Trophoblast cell (in vitro differentiated cells and primary cell): ENCODE measurements at places on chromosomes 3 and 15.
A peak's percentile ranks its signal among the peaks of the same experiment; 100 is the strongest.

DNA sequence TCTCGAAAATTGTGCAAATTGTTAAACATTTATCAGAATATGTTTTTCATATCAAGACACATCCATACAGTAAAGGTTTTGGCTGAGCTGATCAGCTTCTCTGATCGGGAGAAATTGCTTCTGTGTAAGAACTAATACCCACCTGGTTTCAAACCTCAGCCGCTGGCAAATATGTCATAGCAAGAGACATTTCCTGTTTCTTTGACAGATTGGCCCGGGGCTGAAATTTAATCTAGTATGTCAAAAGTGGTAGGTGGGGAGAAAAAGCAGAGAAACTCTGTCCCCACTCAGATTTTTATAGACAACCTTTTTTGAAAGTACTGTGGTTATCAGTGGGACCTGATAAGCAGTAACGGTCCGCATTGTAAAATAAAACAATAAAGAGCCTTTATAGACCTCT, 88.8 kb upstream of the SLC24A5 start:
- no peak for DNase-seq

GRCh38 chr15:63837032-63837431, 3.3 kb upstream of the HERC1 start:
- DNase-seq, result no peak

- no peak for DNase-seq
Measured at GRCh38 chr15:50251638-50252182, 13.8 kb downstream of the HDC start.

DNA sequence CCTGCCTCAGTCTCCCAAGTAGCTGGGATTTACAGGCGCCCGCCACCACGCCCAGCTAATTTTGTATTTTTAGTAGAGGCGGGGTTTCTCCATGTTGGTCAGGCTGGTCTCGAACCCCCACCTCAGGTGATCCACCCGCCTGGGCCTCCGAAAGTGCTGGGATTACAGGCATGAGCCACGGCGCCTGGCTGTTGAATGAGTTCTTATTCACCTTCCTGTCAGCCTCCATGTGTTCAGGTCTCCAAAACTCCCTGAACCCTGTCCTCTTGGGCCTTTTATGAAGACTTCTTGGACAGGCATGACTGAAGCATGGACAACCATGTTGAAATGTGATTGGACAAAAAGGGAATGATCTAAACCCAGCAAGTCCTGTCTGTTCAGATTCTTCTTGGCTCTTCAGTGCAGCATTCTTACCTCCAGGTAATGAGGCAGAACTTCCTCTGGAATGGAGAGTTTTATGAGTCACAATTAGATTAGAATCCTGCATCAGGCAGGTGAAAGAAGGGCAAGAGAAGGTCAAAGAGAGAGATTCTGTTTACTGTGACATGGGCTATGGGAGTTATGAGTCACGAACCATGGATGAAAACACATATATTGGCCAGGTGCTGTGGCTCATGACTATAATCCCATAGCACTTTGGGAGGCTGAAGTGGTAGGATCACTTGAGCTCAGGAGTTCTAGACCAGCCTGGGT, 23.1 kb upstream of the EIF4A2 start:
- DNase-seq, result peak; percentile 84

DNA sequence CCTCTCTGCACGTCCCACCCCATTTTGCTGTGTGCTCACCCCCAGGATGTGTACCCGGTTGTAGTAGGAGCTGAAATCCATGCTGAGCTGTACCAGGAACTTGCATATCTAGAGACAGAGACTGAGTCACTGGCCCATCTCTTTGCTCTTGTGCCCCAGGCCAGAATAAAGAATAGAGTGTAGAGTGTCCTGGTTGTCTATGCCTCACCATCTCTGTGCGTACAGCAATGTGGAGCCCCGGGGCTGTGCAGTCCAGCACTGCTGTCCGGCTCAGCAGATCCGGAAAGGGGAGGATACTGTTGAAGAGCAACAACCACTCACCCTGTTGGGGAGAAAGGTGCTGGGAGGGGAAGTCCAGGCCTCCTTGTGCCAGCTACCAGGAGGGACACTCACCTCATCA, 2.6 kb downstream of the DALRD3 start:
- DNase-seq, result no peak

GRCh38 chr15:92606126-92606835, 49.3 kb downstream of the FAM174B start:
- DNase-seq, result no peak

GRCh38 chr3:160132226-160132625, 93.0 kb upstream of the C3orf80 start:
- no peak for DNase-seq

- DNase-seq, result no peak
Measured at GRCh38 chr3:19559724-19560442, 374.1 kb downstream of the EFHB start.

- DNase-seq, result peak; percentile 16
Measured at GRCh38 chr3:103002425-103003176, 567.8 kb downstream of the ZPLD1 start.

GRCh38 chr15:39593656-39594445, 13.0 kb downstream of the THBS1 start:
- peak; percentile 4 for DNase-seq

GRCh38 chr3:114850898-114851297, 296.2 kb downstream of the ZBTB20 start:
- DNase-seq, result no peak

DNA sequence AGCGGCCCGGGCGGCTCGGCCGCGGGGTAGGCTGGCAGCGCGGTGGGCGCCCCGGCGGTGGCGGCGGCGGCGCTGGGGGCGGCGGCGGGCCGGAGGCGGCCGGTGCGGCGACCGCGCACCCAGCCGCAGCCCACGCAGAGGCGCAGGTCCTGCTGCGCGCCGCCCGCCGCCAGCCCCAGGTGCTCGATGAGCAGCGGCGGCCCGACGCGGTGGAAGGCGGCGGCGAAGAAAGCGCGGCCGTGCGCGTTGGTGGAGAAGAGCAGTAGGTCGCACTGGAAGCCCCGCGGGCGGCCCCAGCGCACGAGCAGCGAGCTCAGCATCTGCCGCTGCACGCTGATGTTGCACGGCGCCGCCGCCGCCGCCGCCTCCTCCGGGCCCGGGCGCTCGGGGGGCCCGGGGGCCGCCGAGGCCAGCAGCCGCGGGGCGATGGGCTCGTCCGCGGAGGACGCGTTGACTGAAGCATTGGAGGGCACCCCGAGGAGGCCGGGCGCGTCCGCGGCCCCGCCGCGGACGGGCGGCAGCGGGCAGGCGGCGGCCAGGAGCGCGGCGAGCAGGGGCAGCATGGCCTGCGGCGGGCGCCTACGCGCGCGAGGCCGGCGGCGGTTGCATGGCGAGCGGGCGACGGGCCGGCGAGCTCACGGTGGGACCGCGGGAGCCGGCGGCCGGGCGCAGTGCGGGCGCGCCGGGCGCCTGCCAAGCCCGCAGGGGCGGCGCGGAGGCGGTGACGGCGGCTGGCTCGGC, 452 bp downstream of the TMEM158 start:
- DNase-seq, result peak; percentile 53

- DNase-seq, result peak; percentile 33
Measured at GRCh38 chr3:42961633-42962032, 17.5 kb upstream of the GASK1A start.

GRCh38 chr3:69435274-69436265, 49.7 kb upstream of the FRMD4B start:
- DNase-seq, result no peak

DNA sequence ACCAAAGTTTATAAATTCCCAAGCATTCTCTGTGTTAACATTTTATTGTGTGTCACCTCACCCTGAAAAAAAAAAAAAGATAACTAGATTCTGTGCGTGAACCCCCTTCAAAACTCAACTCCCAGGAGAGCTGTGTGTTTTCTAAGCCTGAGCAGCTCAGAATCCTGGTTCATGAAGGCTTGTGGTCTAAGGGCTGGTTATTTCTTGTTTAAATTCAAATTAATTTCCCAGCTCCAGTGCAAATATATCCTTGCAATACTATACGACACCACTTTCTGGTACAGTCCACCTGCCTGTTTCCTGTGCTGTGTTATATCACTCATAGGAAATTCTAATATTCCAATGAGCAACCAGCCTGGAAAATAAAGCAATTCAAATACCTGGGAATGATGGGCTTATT, 23.4 kb upstream of the MYZAP start:
- DNase-seq, result no peak

GRCh38 chr3:110808630-110809029, 263.0 kb upstream of the NECTIN3 start:
- DNase-seq, result no peak

DNA sequence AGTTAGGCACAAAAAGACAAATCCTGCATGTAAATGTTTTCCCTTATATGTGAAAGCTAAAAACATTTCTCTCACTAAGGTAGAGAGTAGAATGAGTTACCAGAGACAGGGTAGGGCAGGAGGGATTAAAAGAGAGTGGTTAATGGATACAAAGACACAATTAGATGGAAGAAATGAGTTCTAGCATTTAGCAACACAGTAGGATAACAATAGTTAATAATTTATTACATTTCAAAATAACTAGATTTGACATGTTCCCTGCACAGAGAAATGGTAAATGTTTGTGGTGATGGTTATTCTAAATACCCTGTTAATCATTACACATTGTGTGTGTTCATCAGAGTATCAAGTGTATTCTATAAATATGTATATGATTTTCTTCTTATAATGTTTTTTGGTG, 1400.7 kb downstream of the OTOL1 start:
- DNase-seq, result no peak

DNA sequence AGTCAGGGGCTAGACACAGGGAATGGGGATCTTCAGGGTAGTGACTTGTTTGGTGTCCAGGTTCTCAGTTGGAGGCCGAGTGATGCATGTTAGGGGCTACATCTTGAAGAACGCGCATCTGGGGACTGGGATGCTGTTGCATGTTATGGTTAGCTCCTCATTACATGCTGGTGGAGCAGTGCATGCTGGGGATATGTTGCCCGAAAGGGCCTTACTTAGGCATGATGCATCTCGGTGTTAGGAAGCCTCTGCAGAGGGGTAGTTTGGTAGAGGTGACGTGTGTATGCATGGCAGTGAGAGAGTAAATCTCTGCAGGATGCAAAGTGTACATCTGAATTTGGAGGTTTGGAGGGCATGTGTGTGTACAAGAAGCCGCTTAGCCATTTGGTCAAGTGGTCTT, 2.4 kb downstream of the EIF4G1 start:
- DNase-seq, result no peak

DNA sequence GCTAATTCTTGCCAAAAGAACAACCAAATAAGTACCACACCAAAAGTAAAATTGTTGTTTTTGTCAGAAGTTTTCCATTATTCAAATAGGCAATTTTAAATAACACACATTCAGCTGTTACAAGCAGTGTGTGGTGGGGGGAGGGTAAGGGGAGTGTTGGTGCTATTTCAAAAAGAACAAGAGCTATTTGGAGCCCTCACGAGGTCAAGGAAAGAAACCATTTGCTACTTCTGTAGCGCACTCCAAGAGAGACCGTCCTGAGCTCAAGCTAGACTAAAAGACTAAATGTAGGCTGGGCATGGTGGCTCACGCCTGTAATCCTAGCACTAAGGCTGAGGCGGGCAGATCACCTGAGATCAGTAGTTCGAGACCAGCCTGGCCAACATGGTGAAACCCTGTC, 21.2 kb upstream of the IGF2BP2 start:
- no peak for DNase-seq

- peak; percentile 66 for DNase-seq
Measured at GRCh38 chr3:36362973-36363372, 17.3 kb upstream of the STAC start.

DNA sequence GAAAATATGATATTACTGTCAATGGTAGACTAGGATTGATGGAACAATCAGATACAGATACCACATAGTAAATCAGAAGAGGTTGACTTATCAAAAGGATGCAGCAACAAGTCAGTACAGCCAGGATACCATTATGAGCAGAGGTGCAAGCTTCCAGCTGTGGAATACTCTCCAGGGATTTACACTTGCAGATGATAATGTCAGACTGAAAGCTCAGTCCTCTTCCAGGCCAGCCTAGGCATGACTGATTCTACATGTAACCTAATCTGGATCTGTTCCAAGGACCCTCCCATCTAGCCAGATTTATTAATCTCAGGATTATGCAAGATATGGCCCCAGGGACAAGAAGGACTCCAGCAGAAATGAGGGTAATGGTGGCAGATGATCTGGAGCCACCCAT, 8.2 kb downstream of the FILIP1L start:
- DNase-seq, result peak; percentile 36

DNA sequence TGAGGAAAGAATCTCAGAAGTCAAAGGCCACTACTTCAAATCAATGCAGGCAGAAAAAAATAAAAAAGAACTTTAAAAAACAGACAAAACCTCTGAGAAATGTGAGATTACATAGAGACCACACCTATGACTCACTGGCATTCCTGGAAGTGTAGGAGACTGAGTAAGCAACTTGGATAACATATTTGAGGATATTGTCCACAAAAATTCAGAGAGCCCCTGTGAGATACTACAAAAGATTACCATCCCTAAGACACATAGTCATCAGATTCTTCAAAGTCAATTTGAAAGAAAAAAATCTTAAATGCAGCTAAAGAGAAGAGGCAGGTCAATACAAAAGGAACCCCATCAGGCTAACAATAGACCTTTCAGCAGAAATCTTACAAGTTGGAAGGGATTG, 887.3 kb downstream of the NTRK3 start:
- peak; percentile 5 for DNase-seq

DNA sequence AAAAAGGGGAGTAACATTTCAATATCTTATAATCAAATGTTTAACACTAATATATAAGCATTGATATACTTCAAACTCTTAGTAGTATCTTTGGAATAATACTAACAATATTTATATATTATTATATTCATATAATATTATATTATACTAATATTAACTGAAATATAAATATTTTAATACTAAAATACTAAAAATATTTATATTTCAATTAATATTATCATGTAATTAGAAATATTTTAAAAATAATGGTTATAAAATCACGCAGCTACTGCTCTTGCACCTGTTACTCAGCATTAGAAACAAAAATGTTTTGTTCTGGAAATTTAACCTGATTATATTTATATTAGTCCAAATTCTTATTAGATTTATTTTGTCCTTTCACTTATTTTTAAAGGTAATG, 12.6 kb upstream of the ATP8B4 start:
- no peak for DNase-seq

DNA sequence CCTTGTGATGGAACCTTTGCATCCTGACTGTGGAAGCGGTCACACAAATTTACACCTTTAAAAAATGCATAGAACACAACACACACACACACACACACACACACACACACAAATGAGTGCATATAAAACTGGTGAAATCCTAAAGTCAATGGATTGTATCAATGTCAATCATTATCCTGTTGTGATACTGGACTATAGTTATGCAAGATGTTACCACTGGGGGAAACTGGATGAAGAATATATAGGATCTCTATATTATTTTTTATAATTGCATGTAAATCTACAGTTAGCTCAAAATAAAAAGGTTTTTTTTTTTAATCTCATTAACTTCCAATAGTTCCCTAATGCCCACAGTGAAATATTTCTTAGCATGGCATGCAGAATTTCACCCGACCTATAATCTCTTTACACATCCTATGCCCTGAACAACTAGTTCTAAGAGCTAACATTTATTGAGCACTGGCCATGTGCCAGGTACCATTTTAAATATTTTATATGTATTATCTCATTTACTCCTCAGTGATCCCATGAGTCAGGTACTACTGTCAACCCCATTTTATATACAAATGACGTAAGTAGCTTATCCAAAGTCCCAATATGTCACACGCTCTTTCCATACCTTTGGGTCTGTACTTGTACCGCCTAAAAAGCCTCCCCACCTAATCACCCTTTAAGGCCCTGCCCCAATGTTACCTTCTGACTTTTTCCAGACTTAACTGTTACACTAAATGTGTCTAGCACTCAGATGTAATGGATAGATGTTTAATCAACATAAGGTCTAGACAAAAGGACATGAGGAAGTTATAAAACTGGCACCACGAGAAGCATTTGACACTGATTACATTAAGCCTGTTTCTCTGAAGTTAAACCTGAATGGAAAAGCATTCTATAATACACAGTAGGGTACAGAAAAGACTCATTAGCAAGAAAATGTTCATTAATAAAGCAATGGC, 5.5 kb downstream of the ABCC5 start:
- DNase-seq, result no peak
